ENCODE measurements at places on chromosomes 3 and 15.
A peak's percentile ranks its signal among the peaks of the same experiment; 100 is the strongest.

DNA sequence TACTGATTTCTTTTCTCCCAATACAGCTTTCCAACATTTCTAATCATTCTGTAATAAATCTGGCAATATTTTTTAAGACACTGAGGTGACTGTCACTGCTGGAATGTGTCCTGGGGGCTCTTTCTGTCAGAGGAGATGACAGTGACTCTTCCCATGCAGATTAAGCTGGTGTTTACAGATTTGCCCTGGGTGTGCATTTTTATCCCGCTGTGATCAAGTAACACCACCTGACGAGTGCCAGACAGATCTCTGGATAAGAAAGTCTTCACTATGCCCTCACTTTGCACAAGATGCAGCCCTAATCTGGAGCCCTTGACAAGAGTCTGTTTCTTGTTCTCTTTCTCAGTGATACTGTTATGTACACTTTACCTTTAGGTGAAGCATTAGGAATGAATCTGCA lies 477.7 kb downstream of the ZIC1 start:
- no peak for DNase-seq

- no peak for DNase-seq
These were observed 190.9 kb downstream of the SLC9A9 start for GRCh38 chr3:143657391-143657790.

DNA sequence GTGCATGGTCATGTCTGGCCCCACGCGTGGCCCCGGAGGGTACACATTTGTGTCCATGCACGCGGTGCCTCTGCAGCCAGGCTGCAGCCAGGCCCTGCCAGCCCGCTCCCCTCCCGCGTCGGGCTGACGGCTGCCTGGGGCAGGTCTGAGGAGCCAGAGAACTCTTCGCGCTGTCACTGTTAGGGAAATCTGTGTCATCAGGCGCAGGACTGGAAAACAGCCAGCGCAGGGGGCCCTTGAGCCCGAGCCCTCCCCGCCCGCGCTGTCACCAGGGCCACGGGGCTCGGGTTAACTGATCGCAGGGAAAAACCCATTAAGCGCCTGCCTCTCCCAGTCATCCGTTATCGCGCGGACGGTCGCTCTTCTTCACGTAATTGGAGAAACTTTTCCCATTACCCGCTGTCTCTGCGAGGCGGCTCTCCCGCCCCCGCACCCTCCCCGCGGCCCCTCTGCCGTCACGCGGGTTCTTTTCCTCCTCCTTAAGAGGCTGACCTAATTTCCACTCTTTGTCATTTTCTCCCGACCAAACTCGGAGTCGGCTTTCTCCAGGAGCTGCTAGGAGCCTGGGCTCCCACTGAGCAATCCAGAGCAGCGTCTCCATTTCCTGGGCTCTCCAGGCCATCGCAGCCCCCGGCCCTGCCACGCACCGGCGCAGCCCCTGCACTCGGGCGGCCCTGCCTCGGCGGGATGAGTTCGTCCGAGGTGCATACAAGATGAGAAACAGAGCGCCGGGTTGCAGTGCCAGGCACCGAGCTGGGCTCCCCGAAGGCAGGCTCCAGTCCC lies 57.5 kb upstream of the PRR23E start:
- DNase-seq: no peak

DNA sequence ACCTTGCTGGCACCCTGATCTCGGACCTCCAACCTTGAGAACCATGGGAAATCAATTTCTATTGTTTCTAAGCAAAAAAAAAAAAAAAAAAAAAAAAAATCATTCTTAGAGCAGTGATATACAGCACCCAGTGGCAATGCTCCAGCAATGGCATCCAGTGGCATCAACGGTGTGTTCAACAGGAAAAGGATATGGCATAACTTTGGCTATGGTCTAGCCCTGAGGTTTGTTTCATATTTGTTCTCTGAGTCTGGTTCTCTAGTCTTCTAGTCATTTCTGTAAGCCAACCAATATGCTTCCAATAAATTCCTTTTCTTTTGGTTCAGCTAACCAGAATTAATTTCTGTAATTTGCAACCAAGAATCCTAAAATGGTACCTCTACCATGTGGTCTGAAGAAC lies 19.2 kb downstream of the DENND4A start:
- no peak for DNase-seq

DNA sequence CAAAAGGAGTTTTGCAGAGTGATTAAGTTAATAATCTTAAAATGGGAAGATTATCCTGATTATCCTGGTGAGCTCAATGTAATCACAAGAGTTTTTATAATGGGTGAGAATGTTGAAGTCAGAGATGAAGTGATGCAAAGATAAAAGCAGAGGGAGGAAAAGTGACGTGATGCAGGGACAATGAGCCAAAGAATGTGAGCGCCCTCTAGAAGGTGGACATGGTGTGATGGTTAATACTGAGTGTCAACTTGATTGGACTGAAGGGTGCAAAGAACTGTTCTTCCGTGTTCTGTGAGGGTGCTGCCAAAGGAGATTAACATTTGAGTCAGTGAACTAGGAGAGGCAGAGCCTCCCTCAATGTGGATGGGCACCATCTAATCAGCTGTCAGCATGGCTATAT lies 569.6 kb upstream of the AGTR1 start:
- DNase-seq: no peak

- DNase-seq: no peak
These were observed 81.4 kb upstream of the TNIK start for GRCh38 chr3:171541647-171542046.

DNA sequence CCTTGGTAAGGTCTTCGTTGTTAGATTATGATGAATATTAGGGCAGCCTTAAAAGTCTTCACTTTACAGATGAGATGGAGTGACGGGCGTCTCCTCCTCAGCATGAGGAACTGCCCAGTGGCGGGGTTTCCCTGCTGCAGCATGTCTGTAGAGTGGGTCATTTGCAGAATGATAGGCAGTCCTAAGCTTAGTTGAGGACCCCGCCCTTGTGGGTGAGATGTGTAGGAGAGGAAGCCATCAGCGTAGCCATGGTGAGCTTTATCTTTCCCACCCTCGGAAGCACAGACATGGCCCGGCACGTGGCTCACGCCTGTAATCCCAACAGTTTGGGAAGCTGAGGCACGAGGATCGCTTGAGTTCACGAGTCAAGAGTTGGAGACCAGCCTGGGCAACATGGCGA lies 877 bp downstream of the NIT2 start:
- DNase-seq: peak; percentile 8

- DNase-seq: no peak
These were observed 138.3 kb downstream of the P3H2 start for GRCh38 chr3:189982321-189982945.

- no peak for DNase-seq
These were observed 22.0 kb downstream of the TMPRSS7 start for GRCh38 chr3:112056451-112056929.

DNA sequence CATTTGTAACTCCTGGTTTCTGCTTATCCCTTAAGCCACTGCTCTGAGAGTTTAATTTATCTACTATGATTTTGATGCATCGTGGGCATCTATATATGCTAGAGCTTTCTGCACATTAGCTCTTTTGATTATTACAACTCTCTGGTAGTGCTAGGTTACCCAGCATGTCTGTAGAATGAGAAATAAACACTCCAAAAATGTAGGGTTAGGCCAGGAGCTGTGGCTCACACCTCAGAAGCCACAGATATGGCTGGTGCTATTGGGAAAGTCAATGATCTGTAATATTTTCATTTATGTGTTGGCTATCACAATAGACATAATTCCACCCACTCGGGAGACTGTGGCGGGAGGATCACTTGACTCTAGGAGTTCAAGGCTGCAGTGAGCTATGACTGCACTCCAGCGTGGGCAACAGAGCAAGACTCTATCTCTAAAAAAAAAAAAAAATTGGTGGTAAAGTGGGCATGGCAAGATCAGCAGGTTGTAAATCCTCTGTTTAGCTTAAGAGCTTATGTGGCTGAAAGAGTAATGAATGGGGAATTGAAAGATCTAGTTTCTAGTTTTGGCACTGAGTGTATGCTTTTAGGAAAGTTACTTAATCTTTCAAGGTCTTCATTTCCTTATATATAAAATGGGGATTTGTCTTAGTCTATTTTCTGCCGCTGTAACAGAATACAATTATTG lies 6.3 kb downstream of the TIGIT start:
- no peak for DNase-seq

DNA sequence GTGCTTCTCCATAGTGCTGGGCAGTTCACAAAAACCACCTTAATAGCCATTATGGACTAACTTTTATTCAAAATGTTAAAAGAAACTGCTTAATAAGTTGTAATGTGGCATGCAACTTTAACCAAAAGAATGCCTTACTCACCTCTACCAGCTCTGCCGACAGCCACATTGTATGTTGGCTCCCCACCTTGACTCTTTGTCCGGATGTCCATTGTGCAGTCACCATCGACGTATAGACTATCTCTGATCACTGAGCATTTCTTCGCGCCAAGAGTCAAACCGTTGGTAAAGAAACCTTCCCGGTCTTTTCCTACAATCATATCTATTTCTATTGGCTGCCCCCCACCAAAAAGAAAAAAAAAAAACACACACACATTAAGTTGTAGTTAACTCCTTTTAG lies 2.5 kb downstream of the PFN2 start:
- DNase-seq: no peak

DNA sequence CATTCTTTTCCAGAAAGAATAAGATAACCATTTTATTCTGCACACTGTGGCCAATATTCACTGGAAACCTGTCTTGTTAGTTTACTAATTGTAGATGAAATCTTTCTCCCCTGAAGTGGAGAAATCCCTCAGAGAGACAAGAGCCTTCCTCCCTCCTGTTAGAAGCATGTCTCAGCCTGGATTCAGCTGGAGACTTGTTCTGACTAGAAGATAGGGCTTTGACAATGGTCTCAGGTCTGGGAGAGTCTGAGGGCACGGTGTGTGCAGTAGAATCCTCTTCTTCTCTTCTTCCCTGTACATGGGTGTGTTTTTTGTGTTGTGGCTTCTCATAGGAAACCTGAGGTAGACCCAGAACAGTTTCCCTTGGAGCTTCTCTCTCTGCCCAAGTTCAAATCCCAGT lies 19.9 kb downstream of the CCK start:
- no peak for DNase-seq

DNA sequence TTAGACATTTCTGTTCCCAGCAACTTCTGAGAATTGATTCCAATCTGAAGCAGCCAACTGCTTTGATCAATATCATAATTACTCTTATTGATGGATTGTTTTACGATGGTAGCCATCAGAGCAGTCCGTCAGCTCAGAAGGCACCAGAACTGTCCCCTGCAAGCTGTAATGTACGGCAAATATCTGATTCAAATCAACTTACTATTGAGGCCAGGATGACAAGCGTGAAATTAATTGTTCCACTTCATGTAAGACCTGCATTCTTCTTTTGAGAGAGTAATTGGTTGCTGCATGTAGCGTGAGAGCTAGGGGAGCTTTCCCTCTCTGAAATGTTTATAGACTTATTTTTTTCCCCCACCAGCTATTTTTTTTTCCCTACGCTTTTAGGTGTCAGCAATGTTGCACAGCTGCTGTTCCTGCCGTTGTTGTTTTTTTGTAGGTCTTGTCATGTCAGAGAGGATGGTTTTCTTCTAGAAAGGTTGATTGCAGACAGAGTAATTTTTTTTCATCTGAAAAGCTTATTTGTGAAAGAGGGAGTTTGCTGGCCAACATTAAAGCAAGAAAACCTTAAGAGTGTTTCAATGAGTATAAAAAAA lies 134.9 kb downstream of the CACNA2D3 start:
- DNase-seq: no peak

- DNase-seq: no peak
These were observed 698.4 kb upstream of the CCDC54 start for GRCh38 chr3:106678657-106679390.

DNA sequence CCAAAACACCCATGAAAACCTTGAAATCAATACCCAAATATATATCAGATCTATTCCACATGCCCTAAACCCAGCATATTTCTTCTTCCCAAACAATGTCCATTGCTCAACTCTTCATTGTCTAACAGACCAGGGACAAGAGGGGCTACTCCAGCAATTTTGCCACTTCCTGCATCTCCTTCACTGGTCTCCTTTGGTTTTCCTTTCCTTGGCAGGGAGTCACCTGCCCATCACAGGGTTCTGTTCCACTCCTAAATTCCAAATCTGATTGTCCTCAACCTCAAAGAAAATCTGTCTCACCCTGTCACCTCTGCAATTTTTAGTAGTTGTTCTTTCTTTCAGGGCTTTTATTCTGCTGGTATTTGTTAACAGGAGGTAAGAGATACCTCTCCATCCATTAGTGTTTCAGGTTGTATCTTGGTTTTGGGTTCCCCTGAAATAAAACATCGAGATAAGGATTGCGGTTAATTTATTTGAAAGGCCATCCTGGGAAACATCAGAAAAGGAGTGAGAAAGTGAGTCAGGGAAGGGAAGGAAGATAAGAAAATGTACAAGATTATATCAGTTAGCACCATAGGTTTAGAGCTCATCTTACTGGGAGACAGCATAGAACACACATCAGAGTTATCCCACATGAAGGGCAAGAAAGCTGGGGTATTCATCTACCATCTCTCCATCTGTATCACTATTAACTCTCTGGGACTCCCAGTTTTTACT lies 13.6 kb downstream of the ZBED2 start:
- no peak for DNase-seq

DNA sequence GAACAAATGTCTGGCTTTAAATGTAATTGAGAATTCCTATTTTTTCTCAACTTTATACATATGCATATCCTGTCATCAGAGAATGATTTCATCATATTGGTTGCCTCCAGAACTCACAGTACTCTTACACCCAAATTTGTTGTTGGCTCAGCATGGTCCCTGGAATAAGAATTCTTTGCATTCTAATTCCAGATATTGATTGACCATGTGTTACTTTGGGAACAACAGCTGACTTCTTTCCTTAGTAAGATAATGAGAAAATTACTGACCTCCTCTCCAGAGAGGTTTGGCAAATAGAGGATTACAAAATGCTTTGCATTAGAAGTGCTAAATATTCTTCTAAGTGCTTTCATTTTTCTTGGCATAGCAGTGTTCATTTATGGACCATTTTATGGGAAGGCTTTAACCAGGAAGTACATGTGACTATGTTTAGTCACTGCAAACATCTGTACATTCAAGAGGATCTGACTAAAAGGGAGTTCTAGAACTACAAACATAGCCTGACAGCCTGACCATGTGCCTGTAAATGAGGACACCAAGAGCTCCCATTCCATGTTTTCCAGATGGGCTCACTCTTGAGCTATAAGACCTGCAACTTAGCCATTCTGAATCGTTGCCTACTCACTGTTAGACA lies 391.6 kb upstream of the DPPA4 start:
- DNase-seq: no peak

- DNase-seq: no peak
These were observed 982 bp upstream of the SCG3 start for GRCh38 chr15:51680321-51680720.

DNA sequence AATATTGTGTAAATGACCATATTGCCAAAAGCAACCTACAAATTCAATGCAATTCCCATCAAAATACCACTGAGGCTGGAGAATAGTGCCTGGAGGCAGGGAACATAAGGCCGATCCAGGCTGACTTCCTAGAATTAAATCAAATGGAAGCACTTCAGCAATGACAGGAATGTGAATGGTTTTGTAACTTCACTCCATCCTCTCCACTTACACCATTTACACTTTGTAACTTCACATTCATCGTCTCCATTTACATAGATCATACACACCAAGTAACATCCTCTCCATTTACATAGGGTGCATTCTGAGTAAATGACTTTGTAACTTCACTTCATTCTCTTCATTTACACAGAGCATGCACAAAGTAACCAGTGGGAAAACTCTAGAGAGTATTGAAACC lies 11.6 kb downstream of the STRIT1 start:
- DNase-seq: no peak

All from stimulated activated CD4-positive, alpha-beta T cell treated with anti-CD3 and anti-CD28 coated beads, Interleukin-12 subunit alpha, Interleukin-12 subunit beta, amount 100 ng/mL, for 4 hours (primary cell).